CD4-positive, alpha-beta T cell treated with Interferon alpha-2 for 1 hour (primary cell): ENCODE measurements at places on chromosomes 3 and 15.

- no peak for DNase-seq
Observed at GRCh38 chr3:535566-536416, 339.2 kb downstream of the CHL1 start.

DNA sequence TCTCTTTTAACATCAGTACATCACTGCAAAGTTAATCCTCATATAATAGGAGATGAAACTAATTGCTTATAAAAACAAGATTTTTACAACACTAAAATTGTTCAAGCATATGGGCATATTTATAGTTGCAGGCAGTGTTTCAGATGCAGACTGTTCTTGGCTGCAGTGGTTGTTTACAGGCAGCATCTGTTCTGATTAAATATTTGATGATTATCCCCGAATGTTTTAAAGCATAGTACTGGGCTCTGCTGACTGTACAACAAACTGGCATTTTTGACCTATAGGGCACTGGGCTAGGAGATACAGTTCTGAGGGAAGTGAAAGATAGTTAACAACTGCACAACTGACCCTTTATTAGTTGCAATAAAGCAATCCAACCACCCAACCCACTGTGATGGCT, 113.6 kb downstream of the UBE3A start:
- no peak for DNase-seq

DNA sequence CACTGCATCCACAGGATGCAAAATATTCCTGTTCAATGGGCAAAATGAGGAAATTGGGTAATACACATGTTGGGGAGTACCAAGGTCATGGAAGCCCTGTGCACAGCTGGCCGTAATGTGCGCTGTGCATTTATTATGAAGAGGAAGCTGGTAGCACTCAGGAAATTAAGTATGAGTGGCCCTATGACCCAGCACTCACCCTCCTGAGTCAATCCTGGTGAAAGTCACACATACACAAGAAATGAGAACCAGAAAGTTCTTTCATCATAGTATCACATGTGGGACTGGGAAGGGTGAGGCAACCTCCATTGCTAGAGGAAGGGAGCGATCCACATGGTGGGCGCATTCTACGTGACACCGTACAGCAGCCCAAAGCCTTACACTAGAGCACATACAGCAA, 11.4 kb upstream of the PRR20G start:
- peak; percentile 50 for DNase-seq

DNA sequence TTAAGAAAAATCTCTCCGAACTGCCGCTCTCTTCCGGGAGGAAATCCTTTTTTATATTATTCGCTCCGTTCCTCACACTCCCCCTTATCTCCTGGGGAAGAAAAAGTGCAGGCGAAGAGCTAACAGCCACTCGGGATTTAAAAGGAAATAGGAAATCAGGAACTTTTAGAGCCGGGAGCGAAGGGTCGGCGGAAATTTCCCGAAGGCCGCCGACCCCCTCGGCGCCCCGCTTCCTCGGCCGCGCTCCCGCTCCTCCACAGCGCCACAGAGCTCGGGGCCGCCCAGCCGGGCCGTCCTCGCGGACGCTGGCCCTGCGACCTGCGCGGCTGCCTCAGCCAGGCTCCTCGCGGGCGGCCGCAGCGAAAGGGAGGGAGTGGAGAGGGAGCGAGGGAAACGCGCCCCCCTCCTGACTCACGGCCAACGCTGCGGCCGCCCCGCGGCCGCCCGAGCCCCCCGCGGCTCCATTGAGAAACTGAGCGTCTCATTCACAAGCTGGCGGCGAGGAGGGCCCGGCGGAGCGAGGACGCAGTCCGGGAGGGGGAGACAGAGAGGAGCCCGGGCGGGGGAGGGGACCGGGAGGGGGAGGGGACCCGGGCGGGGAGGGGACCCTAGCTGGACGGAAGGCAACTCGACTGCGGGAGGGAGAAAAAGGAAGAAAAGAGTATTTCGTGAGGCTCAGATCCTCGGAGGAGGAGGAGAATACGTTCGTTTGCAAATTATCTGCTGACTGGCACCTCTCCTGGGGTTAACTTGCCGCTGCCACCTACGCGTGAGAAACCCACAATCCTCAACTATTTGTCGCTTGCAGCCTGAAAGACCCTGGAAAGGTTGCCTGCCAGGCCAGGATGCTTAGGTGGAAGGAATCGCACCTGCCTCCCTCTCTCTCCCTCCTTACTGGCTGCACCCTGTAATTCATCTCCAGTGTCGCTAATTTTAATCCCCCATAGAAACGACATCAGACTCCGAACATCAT, at the start of gene PTPN9:
Gene PTPN9, minus strand, starts transcription at position 368 of the 973 bp plus-strand sequence. CDS start 539 bp downstream, outside the sequence.
- peak; percentile 75 for DNase-seq

DNA sequence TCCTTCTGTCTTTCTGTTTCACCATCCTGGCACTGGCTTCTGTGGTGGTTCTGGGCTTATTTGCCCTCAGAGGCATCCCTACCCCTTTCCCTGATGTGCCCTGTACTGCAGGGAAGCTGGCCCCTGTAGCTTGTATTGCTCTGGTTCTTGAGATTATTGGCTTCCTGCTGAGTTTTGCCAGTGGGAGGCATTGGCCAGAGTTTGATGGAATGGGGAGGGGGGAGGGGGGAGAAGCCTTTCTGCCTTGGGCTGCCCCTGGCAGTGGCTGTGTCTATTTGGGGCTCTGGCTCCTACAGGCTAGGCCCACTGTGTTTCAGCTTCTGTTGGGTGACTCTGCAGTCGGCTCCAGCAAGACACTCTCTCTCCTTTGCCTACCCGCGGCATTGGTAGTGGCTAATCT, 41.6 kb upstream of the SEMA6D start:
- no peak for DNase-seq

DNA sequence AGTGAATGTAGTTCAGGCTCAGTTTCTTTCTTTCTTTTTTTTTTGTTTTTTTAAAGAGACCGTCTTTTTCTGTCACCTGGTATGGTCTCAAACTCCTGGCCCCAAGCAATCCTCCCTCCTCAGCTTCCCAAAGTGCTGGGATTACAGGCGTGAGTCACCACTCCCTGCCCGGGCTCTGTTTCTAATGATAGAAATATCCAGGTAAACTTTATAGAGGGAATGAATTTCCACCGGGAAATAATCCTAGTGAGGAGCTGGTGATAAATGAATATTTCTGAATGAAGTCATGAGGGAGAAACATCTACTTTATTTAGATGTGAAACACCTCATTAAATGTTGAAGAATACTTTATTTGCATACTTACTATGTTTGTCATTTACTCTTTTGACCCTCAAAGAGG, 7.2 kb downstream of the RNF13 start:
- DNase-seq = no peak

DNA sequence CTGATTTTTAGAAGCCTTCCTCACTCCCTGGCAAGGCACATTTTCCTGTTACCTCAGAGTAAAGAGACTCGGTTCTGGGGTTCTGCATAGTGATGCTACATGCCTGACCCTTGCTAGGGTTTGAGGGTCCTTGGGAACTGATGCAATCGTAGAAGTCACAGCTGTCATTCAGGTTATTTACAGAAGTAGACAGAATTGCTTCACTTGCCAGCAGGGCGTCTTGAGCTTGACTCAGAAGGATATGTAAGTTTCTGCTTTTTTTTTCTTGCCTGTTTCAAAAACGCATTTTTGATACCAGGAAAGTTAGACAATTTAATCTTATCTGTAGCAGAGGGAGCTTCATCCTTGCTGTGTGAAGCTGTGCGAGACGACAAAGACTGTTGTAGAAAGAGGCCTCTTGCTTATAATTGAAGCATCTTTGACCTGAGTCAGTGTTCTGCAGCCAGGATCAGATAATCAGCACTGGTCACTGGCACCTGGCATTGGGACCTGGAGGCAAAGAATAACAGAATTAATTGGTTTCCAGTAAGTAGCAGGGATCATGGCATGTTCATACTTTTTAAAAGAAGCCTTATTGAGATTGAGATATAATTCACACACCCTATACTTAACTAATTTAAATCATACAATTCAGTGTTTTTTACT, 24.8 kb downstream of the CACNA1D start:
- DNase-seq = no peak
